ENCODE measurements at places on chromosomes 7 and 10.

GRCh38 chr7:22610951-22611757 is 111.2 kb upstream of the STEAP1B start:
- DNase-seq: no peak

GRCh38 chr7:142030294-142030693 is 34.6 kb downstream of the MGAM start:
- no peak for DNase-seq

DNA sequence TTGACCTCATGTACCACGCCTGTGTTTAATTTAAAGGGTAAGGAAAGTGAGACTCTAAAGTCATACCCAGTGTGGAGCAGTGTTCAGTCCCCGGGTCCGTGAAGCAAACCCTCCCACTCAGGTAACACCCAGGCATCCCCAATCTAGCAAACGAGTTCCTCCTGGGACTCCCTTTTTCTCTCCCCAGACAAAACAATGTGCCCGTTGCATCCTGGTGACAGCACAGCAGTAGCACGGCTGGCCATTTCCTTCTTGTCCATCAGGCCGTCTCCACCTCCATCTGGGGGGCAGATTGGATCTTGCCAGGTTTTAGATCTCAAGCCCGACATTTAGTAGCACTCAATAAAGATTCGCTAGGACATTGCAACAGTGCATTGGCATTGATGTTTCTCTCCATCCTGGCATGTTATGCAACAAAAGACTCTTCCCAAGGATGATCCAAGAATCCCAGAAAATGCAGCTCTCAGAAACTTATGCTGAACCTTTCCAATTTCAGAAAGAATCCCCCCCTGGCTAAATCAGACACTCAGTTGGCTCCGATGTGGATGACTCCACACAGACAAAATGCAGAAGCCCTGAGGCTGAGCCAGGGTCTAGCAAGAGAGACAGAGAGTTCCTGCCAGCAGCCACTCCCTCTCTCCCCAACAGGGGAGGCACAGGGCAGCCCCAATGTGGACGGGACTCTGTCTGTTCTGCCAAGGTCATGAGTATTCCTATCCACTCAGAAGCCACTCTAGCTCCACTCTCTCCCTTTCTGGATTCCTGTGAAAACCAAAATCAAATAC is 274.5 kb upstream of the MGMT start:
- no peak for DNase-seq

DNA sequence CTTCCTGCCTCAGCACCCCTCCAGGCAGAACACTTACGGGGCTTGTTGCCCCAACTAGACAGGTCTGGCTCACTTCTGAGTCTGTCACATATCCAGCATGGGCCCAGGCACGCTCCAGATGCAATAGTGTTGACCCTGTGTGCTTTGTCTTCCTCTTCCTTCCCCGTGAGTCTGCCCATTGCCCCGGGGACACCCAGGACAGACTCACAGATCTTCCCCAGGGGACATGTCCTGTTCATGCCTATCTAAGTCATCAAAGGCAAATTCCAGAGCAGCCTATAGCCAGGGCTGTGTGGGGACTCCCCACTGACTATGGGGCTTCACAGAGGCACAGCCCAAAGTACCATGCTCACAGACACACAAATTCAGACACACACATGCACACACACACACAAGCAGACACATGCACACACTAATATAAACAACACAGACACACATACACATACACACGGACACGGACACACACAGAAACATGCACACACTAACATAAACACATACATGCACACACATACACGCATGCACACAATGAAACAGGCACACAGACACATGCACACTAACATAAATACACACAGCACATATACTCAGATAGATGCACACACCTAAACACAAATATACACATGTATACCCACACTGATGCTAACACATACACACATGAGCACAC is 175.8 kb downstream of the KCNMA1 start:
- DNase-seq: no peak

- no peak for DNase-seq
Observed at GRCh38 chr7:19215412-19215811, 70.2 kb upstream of the FERD3L start.

DNA sequence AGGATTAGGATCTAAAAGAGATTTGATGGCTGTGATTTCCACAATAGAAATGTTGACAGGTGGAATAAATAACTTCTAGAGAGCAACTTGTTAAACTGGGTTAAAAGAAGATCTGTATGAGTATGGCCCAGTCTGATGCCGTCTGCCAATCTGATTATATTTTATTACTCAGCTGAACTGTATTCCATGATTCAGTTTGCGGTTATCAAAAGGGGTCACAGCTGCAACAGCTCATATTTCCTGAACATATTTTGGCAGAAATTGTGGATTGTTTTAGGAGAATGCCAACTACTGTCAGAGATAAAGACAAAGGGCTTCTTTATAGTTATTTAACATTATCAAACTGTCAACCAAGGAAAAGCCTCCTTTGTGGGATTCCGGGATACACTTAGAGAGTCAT is 244.8 kb upstream of the MINDY3 start:
- no peak for DNase-seq

DNA sequence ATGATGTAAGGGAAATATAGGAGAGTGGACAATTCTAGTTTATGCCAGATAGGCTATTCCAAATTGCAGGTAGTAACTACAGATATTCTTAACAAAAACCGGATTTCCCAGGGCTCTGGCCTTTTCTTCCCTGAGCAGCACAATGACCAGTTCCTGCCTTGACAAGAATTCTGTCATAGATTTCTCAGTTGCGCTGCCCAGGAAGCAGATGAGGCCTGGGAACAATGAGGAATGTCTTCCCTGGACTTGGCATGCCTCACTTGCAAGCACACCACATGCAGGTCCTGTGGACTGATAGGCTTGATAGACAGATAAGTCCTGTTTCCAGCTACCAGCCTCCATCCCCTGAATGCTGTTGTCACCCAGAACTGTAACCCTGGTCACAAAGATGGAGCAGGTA is 174.5 kb upstream of the PRSS58 start:
- DNase-seq: no peak

DNA sequence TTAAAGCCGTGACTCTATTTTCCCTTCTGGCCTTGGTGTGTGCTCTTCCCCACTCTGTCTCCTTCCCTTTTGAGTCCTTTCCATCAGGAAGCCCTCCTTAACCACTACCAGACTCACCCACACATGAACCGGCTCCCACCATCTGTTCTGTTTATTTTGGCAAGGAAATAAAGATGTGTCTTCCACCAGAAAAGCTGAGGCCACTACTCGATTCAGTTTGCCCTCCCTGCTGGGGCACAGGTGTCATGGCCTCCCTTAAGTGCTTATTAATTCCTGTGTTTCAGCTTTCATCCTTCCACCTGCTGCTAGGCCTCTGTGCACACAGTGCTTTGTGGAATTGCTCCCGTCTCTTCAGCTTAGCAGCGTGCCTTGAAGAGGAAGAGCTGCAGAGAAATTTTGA is 16.7 kb downstream of the POR start:
- DNase-seq: no peak

- no peak for DNase-seq
Observed at GRCh38 chr7:158973941-158974785, 117.8 kb downstream of the DYNC2I1 start.

GRCh38 chr10:90308223-90308622 is 549.6 kb downstream of the HTR7 start:
- no peak for DNase-seq

- no peak for DNase-seq
Observed at GRCh38 chr10:85224366-85224940, 896.1 kb downstream of the CCSER2 start.

DNA sequence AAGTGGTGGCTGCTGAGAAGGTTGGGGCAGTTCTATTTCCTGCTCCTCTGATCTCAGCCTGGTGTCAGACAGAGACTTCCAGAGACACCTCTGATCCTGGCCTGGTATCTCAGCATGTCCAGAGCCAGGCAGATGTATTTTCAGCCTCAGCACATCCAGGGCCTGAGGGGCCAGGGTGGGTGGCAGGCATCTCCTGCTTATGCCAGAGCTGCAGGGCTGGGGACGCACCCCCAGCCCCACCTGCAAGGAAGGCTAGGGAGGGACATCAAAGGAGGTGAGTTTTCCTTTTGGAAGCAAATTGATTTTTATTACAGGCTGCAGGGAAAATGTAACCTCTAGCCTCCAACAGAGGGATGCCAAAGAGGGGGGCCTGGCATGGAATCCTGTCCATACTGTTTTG is 36.7 kb downstream of the CFAP46 start:
- DNase-seq: no peak

GRCh38 chr10:17943033-17943745 is 8.5 kb upstream of the SLC39A12 start:
- no peak for DNase-seq

GRCh38 chr10:97169911-97170693 is 15.7 kb downstream of the SLIT1 start:
- no peak for DNase-seq

GRCh38 chr7:30771174-30771879 is at the start of gene MINDY4:
Gene MINDY4 (plus strand): TSS chr7:30771417. CDS start chr7:30771494, 77 bp downstream.
- peak; percentile 62 for DNase-seq

GRCh38 chr10:50398823-50399222 is 147.5 kb upstream of the ASAH2 start:
- no peak for DNase-seq

- no peak for DNase-seq
Observed at GRCh38 chr10:127523476-127523875, 25.6 kb upstream of the NPS start.

- DNase-seq: no peak
Observed at GRCh38 chr7:106772655-106773108, 92.4 kb upstream of the PIK3CG start.

DNA sequence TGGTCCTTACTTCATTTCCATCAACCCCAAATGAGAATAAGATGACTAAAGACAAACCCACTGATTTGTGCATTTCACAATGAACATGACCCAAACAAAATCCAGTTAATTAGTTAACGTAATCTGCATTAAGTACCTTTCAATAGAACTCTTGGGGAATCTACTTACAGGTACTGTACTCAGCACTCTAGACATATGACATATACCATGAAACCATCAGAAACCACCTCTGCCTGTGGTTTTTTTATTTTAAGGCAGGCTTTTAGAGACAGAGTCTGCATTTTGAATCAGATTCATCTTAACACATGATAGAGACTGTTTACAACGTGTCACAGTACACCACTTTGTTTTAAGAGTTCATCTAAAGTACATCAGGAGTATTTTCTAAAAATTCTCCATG is 168.4 kb downstream of the BTAF1 start:
- no peak for DNase-seq
